NCI-H1436 (cell line): ENCODE measurements at places on chromosomes 13 and 19.

DNA sequence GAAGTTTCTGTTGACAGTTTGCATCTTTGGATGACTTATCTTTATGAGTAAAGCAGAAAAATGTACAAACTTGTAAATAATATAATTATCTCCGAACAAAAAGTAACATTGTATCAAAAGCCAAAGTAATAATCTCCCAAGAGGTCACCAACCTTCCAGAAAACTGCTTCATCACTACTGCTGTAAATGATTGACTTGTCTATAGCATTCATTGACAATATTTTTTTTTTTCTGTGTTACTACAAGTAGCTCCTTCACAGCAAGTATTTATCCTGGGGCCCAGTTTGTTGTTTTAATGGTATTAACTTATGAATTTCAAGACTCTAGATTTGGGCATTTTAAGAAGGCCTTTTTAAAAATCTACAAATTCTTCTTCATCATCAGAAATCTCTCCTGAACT lies 242.4 kb downstream of the KLF12 start:
- no peak for DNase-seq

- no peak for DNase-seq
Measured at GRCh38 chr19:40786060-40787037, 8.3 kb downstream of the RAB4B start.

DNA sequence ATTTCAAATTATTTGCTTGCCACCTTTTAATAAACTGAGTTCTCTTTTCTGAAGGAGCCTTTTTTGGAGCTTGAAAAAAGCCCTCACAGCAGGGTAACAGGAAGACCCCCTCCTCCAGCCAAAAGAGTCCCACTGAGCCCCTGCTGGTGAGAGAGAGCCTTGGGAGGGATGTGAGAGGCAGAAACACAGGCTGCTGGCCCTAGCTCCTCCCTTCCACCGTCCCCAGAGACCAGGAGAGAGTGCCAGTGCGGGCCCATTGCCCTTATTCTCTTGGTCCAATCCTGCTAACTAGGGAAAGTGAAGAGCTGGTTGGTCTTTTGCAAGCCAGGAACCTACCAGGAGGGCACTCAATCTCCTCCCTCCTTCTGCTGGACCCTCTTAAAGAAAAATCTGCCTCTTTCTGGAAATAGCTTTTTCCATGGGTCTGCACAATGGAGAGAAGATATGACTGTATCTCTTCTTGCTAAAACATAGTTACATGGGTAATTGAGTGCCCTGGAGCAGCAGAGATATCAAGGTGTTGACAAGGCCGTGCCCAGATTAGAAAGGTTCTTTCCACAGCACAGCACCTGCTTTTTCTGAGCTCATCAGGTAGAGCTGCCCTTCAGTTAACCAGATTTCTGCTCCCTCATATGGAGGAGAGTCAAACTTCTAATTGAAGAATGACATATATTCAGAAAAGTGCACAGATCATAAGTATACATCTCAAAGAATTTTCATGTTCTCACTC lies 113.9 kb downstream of the LRCH1 start:
- no peak for DNase-seq

DNA sequence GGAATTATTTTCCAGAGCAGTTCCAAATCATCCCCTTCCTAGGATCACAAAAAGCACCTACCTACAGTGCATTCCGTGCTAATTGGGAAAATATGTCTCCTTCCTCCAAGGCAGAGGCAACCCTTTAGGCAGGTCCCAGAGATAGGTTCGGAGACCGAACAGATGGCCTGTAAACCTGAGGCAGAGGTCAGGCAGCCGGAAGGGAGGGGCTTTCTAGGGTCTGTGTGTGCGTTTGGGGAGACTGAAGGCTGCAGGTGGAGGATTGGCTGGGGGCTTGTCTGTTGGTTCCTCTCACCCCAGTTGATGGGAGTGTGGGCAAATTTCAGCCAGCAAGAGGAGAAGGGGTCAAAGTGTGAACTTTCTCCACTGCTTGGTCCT lies 7.1 kb downstream of the KCNN4 start:
- no peak for DNase-seq

GRCh38 chr13:47437406-47437805 lies 540.6 kb upstream of the HTR2A start:
- DNase-seq: no peak

DNA sequence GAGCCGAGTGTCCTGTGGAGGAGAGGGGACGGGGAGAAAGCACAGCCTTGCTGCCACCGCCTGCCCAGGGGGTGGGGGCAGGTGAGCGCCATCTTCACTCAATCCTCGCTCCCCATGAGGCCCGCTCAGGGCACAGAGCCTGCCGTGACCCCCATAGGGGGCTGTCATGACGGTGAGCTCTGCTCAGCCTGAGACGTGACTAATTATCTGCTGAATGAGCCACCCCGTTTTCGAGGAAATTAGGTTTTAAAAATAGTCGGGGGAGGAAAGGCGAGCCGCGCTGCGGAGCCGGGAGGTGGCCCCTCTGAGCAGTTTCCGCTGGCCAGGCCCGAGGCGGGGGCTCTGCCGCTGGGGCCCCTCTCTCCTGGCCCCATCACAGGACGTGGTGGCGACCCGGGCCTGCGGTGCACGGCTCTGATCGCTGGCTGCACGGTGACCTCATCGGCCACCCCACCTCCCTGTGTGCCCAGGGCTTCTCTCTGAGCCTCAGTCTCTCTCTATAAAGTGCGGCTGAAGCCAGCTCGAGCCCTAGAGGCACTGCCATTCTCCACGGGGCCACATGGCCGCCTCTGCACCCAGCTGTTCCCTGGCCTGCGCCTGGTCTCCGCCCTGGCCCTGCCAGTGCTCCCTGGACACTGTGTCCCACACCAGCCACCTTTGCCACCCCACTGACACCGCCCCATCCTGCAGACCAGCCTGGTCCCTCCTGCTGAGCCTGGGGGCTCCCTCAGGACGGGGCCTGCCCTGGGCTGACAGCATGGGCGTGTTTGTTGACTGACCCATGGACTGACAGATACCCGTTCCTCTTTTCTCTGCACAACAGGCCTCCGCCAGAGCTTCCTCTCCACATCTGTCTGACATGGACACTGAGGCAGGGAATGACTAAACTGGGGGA lies 28.3 kb downstream of the PIP5K1C start:
- DNase-seq: no peak

DNA sequence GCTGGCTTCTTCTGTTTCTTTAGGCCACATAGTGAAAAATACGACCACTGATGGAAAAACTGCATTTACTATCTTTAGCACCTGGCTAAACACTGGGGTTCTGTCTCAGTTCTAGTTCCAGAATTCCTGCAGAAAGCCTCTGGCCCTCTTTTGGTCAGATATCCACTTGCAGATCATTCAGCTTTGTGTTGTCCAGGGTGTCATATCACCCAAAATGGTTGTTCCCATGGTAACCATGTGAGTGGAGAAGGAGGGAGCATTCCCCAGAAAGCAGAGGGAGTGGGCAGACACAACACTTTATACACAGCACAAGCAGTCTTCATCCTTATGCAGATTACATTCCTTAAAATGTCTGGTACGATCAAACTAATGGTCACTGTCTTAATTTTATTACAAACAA lies 73.5 kb downstream of the CAB39L start:
- no peak for DNase-seq

DNA sequence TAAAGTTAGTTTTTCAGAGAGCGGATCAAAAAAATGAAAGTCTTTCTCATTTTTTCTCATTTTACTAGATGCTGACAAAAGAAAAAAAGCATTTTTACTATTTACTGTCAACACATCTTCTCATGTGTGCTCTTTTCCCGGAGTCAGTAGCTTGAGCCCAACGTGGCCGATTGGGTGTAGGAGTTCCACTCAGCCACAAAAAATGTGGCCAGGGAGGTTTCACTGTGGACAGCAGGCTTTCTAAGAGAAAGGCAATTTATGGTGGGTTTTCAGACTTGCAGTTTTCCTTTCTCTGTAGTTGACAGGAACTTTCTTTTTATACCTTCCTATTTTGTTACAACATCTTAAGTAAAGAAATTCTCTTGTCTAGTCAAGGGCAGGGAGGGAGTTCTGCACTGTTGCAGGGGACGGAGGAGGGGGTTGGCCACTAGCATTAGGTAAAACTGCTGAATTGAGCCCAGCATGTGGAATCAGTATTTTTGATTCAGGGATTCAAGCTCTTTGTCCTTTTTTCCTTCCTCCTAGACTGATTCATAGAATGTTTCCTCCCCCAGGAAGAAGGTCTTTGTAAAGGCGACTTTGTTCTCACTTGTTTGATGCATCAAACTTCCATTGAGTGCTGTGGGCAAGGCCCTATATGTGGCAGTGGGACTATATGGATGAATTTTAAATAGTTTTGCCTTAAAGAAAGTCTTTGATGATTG lies 123.1 kb downstream of the B3GLCT start:
- DNase-seq: no peak

DNA sequence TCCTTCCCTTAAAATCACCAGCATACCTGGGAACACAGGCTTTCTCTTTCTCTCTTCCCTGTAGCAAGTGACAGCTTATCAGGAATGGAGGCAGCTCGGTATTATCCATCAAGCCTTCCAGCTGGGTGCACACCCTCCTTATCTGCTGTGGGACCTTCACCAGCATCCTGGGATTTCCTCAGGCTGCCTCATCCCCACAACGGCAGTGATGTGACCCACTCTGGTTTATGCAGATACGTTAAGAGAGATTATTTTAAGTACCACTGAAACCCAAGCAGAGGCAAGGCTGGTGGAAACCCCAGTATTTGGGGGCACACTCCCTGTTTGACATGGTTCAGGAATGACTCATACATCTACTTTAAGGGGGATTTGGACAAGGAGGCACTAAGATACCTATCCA lies 192.1 kb downstream of the TM9SF2 start:
- DNase-seq: no peak

GRCh38 chr13:50762969-50763567 lies 80.4 kb downstream of the DLEU7 start:
- DNase-seq: no peak

GRCh38 chr19:48537541-48537940 lies 14.4 kb upstream of the SULT2B1 start:
- DNase-seq: no peak

- DNase-seq: no peak
Measured at GRCh38 chr19:57075801-57076492, 43.8 kb upstream of the USP29 start.

- no peak for DNase-seq
Measured at GRCh38 chr13:102309110-102309509, 92.7 kb downstream of the FGF14 start.

DNA sequence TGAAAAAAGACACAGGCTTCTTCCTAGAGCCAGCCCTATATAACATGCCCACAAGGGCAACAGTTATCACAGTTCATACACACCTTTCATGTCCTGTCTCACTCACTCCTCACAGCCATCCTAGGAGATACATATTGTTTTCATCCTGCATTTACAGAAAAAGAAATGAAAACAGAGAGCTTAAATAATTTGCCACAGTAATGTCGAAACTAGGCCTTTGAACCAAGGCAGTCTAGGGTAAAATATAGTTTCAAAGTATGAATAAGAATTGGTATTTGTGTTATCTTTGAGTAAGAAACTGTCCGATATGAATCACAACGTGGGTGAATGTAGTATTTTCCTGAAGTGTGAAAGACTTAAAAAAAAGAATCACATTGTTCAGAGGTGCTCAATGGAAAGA lies 26.8 kb downstream of the CLDN10 start:
- no peak for DNase-seq

DNA sequence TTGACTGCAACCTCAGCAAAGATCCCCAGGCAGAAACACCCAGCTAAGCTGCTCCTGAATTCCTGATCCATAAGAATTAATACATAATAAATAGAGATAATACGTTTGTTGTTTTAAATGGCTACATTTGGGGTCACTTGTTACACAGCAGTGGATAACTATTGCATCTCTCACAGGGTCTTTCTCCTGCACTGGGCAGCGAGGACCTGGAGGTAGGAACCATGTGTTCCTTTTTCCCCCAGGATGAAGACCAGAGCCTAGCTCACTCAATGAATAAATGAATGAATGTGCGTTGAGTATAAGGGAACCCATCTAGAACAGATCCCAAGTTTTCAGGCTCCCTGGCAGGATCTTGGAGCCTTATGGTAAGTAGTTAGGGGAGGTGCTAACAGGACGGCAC lies 30.7 kb downstream of the F2RL3 start:
- DNase-seq: no peak
